Activated CD8-positive, alpha-beta memory T cell treated with anti-CD3 and anti-CD28 coated beads for 48 hours (primary cell): ENCODE measurements at places on chromosomes 4 and X.

- no peak for DNase-seq
These were observed 62.5 kb downstream of the SEL1L3 start for GRCh38 chr4:25800245-25800644.

GRCh38 chr4:182221987-182222386 lies 21.2 kb upstream of the TENM3 start:
- no peak for DNase-seq

DNA sequence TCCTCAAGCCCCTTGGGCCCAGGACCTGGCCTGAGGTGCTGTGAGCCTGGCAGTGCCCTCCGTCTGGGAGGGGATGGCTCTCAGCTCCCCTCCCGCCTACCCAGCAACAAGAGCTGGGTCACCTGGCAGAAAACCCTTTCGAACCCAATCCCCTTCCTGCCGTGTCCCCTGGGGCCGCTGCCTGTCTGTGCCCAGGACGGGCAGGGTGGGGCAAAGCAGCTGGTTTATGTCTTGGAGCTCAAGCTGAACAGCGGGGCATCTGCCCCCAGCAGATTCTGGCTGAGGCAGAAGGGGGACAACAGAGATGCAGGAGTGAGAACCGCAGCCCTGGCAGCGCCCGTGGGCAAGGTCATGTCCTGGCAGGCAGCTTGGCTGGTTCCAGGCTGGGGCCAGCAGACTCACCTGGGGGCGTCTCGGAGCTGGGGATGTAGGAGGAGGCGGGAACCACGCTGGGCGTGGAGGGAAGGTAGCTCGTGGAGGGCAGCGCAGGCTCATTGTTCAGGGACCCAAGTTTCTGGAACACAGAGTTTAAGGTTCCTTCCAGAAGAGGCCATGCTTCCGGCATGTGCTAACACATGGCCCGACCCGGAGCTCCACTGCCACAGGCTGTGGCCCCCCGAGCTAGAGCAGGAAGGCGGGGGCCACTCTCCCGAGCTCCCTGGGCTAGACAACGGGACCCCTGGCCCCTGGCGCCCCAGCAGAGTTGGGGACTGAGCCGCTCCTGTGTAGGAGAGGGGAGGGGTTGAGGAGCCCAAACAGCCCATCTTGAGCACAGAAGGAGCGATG lies 24.2 kb downstream of the NELFA start:
- DNase-seq: no peak

- DNase-seq: no peak
These were observed 113.6 kb downstream of the NFKB1 start for GRCh38 chr4:102614801-102615200.

DNA sequence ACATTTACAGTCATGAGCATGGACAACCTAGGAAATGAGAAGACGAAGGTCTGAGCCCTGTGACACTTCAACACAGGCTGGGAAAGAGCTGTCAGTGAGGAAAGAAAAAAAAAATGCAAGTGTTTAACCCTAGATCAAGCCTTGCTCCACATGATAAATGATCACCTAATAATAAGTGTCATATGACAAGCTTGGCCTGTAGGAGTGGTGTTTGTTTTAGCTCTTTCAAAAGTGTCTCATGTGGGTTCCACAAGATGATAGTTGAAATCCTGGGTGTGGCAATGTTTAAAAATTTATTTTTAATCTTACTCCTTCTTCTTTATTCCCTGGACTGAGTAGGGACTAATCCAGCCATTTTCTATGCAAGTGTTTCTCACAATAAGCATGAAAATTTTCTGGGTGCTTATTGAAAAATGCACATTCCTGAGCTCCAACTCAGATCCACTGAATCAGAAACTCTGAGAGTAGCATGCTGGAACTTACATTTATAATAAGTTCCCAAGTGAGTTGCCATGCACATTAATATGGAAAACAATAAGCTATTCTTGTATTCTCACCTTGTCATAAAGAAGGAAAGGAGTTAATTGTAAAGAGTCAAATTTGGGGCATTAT lies 138.3 kb downstream of the AREG start:
- DNase-seq: no peak

DNA sequence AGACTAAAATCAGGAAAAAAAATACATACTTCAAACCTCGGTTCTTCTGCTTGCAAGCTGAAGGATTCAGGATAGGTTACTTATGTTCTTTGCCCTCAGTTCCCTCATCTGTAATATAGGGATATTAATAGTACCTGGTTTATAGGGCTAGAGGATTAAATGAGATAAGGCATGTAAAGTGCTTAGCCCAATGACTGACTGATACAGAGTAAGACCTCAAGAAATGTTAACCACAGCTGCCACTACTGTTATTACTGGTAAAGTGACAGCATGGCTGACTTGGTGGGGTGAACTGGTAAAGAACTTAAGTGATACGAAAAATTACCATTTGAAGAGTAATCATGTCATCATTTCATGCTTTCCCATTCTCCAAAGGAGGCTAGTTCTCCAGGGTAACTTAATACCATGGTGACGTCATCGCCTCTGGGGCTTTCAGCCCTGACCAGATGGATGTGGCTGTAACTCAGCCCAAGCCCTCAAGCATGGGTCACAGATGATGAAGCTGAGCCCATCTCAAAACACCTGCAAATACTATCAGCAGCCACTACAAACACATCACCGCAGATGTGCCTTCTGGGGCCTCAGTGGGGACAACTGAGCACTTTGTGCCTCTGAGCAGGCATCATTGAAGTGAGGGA lies 44.5 kb upstream of the SCML1 start:
- no peak for DNase-seq

GRCh38 chr4:124206779-124207605 lies 505.5 kb downstream of the ANKRD50 start:
- no peak for DNase-seq
